Naive B cell (primary cell): ENCODE measurements at places on chromosomes 16 and 17. TPM values are rescaled to one million over a fixed set of nuclear protein-coding genes. Genes with fewer than 3 reads are reported as not detected.

GRCh38 chr17:28747051-28747691 lies 3.4 kb downstream of the TRAF4 start:
- no peak for DNase-seq
- peak overlapping the region; percentile 92 for H3K4me3 ChIP-seq
- no peaks in the 10 kb centered on the region for H3K36me3 ChIP-seq
- H3K4me1 ChIP-seq = peaks cover 34% of the 10 kb centered on the region
- H3K27ac ChIP-seq = peak overlapping the region; percentile 47

- H3K27me3 ChIP-seq = no peaks in the 10 kb centered on the region
- DNase-seq = no peak
- no peak overlapping the region for H3K27ac ChIP-seq
- no peaks in the 10 kb centered on the region for H3K36me3 ChIP-seq
- H3K4me1 ChIP-seq = peaks cover 42% of the 10 kb centered on the region
- H3K4me3 ChIP-seq = peak overlapping the region; percentile 44
These were observed 14.6 kb downstream of the COL1A1 start for GRCh38 chr17:50186661-50187393.

GRCh38 chr16:5738586-5738985 lies 641.0 kb upstream of the EEF2KMT start:
- no peaks in the 10 kb centered on the region for H3K36me3 ChIP-seq
- H3K4me3 ChIP-seq = no peak overlapping the region
- no peak overlapping the region for H3K27ac ChIP-seq
- DNase-seq = no peak
- peaks cover 5% of the 10 kb centered on the region for H3K27me3 ChIP-seq

Gene GSDMA
- polyA plus RNA-seq = not detected

Gene OTOA
- not detected for polyA plus RNA-seq
